Activated CD8-positive, alpha-beta T cell treated with anti-CD3 and anti-CD28 coated beads, Interleukin-2, amount 10 ng/mL, durations not matched to agents 7 days and 5 days (primary cell): ENCODE measurements at places on chromosomes 7 and 10.

- no peak for DNase-seq
These were observed 4.0 kb downstream of the GNGT1 start for GRCh38 chr7:93910076-93910994.

GRCh38 chr7:2519119-2519930 lies at the start of gene LFNG:
Gene LFNG, plus strand, starts transcription at chr7:2519774. Its CDS starts 88 bp downstream, at chr7:2519862.
- DNase-seq, result peak; percentile 90

- no peak for DNase-seq
These were observed 49.8 kb upstream of the FGFR2 start for GRCh38 chr10:121648059-121648458.

DNA sequence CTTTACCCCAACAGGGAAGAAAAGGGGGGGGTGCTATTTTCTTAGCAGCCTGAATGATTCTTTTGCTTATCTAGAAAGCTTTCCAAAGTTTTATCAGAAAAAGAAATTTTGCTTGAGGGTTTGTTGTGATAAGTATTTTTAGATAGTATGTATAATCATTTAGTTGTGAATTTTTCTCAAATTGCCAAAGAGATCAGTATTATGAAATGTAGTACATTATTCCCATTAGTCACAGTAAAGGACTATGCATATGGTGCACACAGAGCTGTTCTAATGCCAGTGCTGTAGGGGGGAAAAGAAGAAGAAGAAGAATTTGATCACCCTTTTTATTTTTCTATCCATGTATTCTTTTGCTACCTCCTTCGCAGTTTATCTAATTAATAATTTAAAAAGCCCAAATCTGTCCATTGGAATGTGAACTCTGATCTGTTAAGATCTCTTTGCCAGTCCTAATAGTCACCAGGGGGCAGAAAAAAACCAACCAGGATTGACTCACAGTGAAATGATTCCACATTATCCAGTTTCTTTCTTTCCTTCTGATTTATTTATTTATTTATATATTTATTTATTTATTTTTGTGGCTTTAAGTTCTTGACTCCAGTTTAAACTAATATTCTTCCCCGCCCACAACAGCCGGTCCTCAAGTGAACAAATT lies 4.7 kb downstream of the RBM20 start:
- no peak for DNase-seq

- DNase-seq, result no peak
These were observed 4.1 kb downstream of the ZNF282 start for GRCh38 chr7:149199234-149199995.

DNA sequence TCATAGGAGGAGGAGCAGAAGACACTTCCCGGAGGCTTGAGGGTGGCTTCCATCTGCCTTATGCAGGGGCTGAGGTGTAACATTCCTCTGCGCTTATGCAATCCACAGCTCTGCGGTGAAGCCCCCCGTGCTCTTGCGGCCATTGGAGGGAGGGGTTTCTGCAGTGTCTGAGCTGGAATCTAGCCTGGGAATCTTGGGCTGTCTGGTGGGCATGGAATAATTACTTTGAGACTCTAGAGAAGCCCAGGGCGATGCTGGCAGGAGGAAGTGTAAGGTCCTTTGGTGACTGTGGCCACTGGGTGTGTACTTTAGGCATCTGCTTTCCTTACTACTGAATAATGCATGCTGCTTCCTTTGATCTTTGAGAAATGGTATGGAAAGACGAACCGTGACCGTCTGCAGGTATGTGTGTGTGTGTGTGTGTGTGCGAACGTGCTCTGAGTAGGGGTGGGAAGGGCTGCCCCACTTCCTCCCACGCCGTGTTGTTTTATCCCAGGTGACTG lies 181.0 kb downstream of the PRPF18 start:
- DNase-seq, result no peak

- no peak for DNase-seq
These were observed 16.4 kb downstream of the GSDME start for GRCh38 chr7:24740871-24741270.

- DNase-seq, result no peak
These were observed 168.8 kb downstream of the TCF7L2 start for GRCh38 chr10:113118882-113119281.

DNA sequence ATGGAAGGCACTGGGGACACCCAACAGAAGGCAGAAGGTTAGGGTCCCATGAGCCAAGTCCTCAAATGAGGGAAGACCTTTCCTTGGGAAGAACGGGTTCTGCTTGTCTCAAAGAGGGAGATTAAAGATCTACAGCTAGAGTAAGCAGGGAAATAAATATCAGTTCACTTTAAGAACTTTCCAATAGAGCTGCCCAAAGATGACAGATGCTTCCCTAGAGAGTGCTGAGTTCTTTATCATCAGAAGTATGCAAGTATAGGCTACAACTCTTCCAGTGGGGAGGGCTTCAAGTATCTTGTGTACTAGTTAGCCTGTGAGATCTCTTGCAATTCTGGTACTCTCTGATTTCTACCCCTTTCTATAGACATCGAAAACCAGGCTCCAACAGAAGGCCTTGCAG lies 39.4 kb downstream of the EMX2 start:
- no peak for DNase-seq

DNA sequence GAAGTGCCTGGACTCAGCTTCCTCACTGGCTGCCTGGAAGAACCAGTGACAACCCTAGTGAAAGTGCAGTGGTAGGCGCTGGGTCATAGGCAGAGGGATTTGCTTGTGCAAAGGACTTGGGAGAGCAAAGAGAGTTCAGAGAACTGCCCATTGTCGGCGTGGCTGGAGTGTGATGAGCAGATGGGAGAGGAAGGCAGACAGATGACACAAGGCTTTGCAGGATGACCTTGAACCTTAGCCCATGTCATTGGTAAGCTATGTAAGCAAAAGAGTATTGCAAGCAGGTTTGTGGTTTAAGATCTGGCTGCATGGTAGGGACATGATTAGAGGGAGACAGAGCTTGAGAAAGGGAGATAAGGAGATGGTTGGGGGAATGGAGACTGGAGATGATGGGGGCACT lies 35.3 kb upstream of the NOBOX start:
- DNase-seq, result no peak

- peak; percentile 54 for DNase-seq
These were observed 1.7 kb downstream of the CDK6 start for GRCh38 chr7:92834507-92835260.

DNA sequence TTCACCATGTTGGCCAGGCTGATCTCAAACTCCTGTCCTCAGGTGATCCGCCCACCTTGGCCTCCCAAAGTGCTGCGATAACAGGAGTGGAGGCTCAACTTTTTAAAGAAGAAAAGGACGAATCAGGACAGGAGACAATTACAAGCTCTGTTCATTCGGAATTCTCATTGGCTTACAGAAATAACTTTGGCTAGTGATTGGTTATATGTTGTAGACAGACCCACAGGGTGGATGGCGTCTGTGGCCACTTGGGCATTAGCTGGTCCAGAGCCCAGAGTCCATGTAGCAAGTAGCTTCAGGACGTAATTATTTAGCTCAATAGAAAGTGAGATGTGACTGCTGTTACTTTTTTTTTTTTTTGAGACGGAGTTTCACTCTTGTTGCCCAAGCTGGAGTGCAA lies 160.5 kb upstream of the TNRC18 start:
- DNase-seq, result no peak

DNA sequence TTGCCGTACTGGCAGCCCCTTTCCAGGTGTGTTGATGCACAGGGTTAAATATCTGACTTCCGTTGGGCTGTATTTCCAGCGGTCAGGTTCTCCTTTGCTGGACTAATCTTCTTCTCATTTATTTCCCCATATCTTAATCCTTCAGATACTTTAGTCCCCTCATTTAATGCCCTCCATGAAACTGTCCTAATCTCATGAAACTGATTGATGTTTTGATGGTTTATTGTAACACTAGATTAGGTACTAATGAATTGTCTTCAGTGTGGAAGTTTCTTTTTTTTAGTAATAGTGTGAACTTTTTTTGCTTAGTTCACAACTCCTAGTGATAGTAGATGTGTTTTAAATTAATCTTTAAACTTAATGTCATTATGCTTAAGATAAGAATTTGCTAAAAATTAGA lies 6.3 kb downstream of the CUL1 start:
- no peak for DNase-seq

GRCh38 chr7:25388681-25389080 lies 160.4 kb upstream of the NPVF start:
- no peak for DNase-seq

GRCh38 chr10:25441270-25441669 lies 266.5 kb downstream of the GPR158 start:
- no peak for DNase-seq

DNA sequence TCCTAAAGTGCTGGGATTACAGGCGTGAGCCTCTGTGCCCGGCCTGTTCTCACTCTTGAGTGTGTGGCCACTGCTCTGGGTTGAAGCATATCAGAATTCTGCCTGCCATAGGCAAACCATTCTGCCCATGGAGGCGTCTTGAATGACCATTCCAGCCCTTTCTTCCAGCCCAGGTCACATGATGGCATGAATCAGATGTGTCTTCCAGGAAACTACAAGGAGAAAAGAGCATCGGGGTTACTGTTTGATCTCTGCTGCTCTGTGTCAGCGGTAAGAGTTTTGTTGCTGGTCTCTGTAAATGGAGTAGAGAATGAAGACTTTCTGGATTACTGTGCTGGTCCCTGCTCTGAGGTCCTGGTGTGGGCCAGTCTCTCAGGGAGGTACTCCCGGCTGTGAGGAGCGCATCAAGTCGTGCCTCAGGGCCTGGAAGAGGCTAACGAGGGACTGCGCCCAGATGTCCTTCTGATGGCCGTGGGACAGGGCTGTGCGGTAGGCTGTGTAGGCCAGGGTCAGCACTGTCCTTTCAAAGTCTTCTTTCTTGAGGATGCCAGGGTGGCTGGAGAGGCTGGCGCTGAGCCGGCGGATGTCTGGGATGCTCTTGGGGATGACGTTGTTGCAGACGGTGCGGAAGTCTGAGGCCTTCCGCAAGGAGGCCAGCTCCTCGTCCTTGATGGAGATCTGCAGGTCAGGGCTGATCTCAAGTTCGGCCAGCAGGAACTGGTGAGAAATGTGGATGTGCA lies 5.8 kb upstream of the SLC13A4 start:
- DNase-seq, result no peak

GRCh38 chr10:127815147-127815546 lies 77.6 kb downstream of the CLRN3 start:
- DNase-seq, result no peak

- DNase-seq, result no peak
These were observed 45.3 kb upstream of the EGR2 start for GRCh38 chr10:62861507-62861906.

- DNase-seq, result no peak
These were observed 538.5 kb downstream of the HTR7 start for GRCh38 chr10:90319188-90319914.

DNA sequence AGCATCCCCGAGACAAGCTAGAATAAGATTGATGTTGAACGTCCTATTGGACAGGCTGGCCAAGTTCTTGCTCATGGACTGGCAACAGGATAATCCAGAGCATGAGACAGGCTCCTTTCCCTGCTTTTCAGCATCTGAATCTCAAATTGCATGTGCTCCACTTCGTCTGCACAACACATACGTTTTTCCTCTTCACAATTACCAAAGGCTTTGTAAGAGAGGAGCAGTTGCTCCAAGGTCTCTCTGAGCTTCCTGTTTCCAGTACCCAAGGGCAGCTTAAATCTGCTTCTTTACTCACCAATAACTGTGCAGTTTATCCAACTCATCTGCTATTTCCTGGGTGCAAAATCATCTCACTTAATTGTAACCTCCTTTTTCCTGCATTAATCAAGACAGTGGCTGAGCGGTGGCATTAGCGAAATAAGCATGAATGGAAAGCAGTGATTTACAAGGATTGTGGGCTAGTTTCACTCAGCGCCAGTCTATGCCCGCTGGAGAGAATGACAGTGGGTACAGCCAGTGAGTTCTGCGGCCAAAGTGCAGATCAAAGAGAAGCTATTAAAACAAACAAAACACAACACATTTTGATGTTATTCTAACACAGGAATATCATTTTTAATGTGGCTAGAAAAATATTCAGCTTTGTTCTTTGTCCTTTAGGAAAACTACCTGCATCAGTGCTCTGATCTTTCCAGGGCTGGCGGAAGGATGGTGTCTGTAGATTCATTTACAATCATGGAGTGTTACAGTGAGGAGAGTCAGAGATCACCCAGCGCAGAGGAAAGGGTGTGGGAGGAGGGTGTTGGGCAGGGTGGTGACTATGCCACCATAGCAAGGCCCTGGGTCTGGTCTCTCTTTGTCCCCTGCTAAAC lies 79.8 kb downstream of the CHN2 start:
- DNase-seq, result no peak

DNA sequence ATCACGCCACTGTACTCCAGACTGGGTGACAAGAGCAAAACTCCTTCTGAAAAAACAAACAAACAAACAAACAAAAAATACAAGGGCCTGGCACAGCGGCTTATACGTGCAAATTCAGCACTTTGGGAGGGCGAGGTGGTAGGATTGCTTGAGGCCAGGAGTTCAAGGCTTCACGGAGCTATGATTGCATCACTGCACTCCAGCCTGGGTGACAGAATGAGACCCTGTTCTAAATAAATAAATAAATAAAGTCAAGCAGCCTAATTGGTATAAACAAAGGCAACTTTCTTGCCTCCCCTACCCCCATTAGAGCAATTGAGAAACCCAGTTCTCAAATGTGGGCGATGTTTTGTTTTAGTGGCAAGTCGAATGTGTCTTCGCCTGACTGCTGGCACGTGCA lies 26.3 kb upstream of the KPNA7 start:
- no peak for DNase-seq

- DNase-seq, result no peak
These were observed 14.2 kb downstream of the ADRB1 start for GRCh38 chr10:114057855-114058254.

DNA sequence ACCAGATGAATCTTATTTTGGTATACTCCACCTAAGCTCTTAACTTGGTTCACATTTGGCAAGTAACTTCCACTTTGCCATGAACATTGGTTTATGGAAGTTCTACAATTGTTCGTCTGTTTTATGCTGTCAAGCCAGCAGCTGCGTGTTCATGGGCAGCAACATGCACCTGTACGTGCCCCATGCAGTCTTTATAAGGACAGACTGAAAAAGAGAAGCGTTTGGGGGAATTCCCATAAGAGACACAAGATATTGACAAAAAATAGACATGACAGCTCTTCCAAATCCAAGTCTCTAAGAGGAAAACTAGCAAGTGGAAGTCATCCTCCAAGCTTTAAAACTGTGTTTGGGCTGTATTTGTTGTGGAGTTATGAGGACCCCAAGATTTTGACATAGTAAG lies 151.6 kb downstream of the SLC16A9 start:
- DNase-seq, result no peak

DNA sequence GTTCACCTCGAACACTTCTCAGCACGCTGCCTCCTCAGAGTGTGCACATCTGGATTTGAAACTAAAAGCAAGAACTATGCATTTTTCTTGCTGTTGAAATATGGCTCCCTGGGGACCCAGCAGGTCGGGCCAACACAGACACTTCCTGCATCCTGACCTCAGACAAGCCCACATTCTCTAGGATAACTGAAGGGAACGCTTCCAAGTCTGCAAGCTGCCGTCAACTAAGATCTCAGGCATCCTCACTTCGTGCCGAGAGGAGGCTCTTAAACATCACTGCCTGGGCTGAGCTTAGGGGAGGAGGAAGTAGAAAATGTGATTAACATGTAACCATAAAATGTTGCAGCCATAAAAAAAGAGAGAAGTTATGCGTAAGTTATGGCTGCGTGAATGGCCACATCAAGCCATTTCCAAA lies 65.5 kb downstream of the PYROXD2 start:
- no peak for DNase-seq
